Activated T-cell treated with anti-CD3 and anti-CD28 coated beads, Interleukin-2, amount 50 U/mL, for 4 hours (primary cell): ENCODE measurements at places on chromosomes 5 and 9. TPM values are rescaled to one million over a fixed set of nuclear protein-coding genes. Genes with fewer than 3 reads are reported as not detected.

DNA sequence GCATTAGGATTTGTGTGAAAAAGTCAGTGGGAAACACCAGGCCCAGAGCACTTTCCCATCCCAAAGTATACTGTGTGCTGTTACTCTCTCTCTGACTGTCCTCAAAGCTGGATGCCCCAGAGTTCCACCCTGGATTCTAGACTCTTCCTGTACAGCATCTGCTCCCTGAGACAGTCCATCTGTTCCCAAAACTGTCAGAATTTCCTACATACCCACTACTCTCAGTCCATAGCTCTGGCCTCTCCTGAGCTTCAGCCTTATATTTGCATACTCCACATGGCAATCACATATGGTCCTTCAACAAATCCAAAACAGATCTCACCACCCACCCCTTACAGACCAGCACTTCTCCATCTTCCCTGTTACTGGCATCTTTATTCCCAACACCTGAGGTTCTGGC lies 9.5 kb downstream of the ELP1 start:
- no peak for DNase-seq

- DNase-seq = no peak
These were observed 131.7 kb downstream of the RANBP17 start for GRCh38 chr5:170993476-170993875.

DNA sequence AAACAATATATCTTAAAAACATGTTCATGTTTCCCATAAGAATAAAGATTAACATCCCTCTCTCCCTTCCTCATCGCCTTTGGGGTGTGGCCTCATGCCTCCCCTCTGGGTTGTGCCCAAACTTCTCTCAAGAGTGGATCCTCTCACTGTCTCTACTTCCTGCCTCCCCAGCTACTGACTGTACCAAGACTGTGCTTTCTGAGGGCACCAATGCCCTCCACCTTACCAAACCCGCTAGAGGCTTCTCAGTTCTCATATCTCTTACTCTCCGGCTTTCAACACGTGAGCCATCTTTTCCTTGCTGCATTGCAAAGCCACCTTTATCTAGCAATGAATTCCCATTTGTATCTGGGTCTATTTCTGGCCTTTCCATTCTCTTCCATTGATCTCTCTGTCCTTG lies 34.4 kb upstream of the KCNIP1 start:
- DNase-seq = no peak

GRCh38 chr9:89608641-89609335 lies 4.0 kb downstream of the GADD45G start:
- no peak for DNase-seq

DNA sequence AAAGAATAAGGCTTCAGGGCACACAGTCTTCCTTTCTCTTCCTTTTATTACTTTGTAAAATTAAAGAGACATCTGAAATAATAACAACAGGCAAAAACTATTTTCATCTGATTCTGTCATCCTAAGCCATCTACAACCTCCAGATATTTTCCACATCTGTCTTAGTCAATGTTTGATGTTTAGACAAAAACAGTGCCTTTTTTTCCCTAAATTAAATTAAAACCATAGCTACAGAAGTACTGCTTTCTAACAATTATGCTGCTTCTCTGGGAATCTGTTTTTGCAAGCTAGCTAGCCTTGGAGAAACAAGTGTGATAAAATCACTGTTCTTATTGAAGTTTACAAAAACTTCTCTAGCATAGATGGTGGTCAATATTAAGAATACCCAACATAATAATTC lies 95.4 kb downstream of the KIAA0825 start:
- DNase-seq = no peak

DNA sequence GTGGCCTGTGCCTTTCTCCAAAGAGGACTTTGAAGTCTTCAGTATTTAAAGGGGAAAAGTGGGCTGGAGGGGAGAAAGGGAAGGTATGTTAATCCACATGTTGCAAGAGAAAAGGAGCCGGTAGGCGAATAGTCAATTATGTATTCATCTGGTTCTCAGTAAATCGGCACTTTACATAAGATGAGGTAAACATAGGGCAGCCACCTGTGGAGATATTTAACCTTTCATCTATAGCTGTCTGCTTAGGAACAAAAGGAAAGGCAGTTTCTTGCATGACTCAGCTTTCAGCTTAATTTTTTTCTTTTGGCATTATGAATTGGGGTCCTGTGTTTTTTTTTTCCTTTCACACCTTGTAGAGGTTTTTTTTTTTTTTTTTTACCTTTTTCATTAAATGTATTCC lies 42.2 kb downstream of the FGD3 start:
- DNase-seq = no peak

GRCh38 chr5:147098233-147098790 lies 136.5 kb upstream of the STK32A start:
- no peak for DNase-seq

- no peak for DNase-seq
These were observed 1.0 kb downstream of the FAM221B start for GRCh38 chr9:35827486-35827885.

GRCh38 chr5:6455571-6456200 lies 7.0 kb downstream of the UBE2QL1 start:
- no peak for DNase-seq

DNA sequence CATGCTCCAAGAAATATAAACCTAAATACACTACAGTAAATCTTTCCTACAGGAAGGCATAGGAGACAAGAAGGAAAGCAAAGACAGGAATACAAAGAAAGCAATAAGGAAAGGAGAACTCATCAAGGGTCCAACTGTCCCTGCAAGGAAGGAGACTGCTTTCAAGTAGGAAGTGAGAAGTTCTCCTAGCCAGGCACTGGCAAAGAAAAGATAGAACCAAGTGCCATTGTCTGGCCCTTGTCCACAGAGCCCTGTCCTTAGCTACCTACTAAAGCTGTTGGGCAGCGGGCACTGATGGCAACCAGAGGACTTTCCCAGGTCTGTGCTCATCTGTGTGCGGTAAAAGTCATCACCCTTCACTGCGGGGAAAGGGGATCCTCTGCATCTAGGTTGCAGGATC lies 108.2 kb downstream of the KLHL3 start:
- no peak for DNase-seq

DNA sequence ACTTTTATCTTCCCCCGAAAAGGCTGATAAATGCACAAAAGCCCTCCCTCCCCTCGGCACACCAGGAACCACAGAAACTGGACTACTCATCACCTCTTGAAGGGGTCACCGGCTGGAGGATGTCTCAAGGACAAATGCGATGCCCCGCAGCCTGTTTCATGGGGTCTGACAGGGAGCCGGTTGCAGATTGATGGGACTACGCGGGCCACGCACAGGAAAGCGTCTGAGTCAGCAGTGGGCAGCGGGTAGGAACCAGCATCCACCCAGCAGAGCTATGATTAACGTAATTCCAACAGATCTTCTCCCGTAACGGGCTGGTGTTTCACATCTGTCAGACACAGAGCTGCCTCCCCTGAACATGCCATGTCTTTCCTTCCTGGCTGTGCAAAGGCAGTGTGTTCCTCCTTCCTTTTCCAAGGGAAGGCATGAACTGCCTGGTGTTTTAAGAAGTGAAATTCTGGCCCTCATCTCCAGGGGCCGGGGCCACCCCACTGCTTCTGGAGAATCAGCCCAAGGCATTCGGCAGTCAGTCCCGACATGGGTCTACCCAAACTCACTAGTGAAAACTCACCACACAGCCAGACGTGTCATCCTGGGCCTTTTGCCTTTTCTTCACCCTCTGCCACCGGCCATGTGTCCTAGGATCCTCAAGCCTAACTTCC lies 144.4 kb upstream of the PHYKPL start:
- DNase-seq = no peak

- no peak for DNase-seq
These were observed 1.4 kb downstream of the PCDHA13 start for GRCh38 chr5:140883373-140883772.

- DNase-seq = no peak
These were observed 66.1 kb upstream of the PPP1R26 start for GRCh38 chr9:135413461-135413860.

DNA sequence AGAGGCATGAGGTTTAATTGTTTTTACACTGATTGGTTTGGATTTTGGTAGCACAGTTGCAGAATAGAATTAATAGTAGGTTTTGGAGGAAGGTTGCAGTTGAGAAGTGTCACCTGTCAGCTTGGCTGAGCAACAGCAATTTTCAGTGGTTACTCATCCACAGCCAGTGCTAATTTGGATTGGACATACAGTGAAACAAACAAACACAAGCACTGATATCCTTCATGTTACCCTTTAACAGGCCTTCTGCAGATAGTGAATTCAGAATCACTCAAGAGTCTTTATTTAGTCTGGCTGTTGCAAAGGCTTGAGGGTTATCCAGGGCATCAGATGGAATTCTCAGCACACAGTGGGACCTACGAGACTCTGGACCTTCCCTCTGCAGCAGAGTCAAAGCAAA lies 31.8 kb upstream of the POU4F3 start:
- DNase-seq = no peak

GRCh38 chr5:156991714-156992113 lies 28.7 kb upstream of the TIMD4 start:
- no peak for DNase-seq

- DNase-seq = no peak
These were observed 21.1 kb upstream of the UBAP2 start for GRCh38 chr9:34069831-34070230.

DNA sequence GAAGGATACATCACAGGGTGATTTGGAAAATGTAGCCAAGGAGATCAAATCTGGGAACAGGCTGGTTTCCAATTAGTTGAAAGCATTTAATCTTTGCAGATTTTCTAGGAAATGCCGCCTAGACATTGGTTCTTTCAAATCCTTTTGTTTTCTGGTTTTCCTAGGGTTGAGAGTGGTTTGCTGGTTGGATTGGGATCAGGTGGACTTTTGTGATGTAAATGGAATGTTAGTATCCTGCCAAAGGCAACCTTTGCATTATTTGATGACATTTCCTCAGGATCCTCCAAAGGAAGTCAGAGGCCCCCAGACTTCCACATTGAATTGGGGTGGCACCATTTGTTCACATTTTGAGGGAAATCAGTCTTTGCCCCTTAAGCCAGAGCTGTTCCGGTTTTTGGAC lies 245.5 kb upstream of the RPS23 start:
- no peak for DNase-seq

DNA sequence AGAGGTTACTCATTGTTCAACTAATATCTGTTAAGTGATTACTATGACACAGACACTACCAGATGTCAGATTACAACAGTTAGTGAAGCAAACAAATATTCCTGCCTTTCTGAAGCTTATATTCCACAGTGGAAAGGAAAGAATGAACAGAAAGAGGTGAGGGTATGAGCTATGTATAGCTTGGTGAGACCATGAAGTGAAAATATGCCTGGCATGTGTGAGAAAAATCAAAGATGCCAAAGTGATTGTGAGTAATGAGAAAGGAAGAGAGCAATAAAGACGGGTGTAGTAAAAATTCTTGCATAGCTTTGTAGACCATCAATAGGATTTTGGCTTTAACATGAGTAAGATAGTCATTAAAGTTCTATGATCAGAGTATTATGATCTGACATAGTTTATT lies 734.5 kb upstream of the NUDT12 start:
- DNase-seq = no peak

DNA sequence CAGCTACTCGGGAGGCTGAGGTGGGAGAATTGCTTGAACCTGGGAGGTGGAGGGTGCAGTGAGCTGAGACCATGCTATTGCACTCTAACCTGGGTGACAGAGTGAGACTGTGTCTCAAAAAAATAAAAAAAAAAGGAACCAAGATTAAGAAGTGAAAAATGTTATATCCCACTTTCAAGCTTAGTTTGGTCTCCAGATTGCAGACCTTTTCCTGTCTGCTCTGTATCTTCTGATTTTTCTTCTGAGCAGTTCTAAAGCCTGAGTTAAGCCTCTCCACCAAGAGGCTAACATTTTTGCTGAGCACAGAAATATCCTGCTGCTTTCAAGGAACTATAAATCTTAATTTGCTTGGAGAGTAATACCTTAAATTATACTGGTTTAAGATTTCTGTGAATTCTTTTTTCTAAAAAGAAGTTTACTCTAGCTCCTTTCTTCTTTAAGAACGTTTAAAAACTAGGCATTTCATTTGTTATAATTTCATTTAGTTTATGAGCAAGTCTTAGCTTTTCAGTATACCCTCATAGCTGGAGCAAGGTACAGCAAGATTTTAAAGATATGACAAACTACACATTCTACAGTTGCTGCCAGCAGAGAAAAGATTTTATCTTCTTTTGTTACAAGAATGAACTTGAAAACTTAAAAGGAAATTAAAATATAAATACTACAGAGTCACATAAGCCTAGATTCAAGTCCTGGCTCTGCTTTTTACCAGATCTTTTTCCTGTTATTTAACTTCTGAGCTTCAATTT lies 55.0 kb downstream of the GARNL3 start:
- DNase-seq = no peak

DNA sequence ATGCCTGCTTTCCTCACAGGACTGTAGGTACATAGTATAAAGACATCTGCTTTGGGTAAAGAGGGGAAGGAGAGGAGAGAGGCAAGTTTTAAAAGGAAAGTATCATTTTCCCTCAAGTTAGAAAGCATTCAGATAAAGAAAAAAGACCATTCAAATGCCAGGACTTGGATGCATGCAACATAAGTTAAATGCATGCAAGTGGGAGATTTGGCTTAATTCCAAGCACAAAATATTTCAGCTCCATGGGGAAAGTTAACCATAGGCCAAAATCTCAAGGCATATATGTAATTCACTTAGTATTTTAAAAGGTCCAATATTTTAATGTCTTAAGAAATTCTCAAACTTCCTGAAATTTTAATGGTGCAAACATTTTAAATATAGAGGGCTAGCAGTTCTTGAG lies 36.4 kb downstream of the POU5F2 start:
- DNase-seq = no peak

- DNase-seq = no peak
These were observed 192.9 kb downstream of the PIK3R1 start for GRCh38 chr5:68408345-68408871.

DNA sequence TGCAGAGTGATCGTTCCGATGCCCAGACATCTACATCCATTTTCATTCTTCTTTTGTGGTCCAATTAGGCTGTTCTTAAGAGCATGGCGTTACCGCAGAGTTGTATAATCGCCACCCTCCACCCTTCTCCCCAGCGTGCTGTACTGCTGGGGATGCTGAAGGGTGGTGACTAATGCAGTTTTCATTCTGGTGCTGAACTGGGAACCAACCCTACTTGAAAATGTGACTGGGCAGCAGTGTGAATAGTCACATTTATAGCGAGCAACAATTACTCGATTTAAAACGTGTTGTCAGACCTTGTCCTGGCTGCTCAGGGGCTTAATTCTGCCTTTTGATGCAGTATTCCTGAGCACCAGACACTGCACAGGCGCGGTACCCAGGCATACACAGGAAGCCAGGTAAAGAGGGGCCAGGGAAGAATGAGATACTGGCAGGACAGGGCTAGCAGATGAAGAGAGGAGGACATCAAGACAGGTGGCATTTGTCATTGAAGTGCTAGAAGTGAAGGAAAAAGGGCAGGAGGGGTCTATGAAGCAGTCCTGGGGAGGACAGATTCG lies 719 bp upstream of the ISCA1 start:
- DNase-seq = no peak

WDR38 gene
- not detected for total RNA-seq

PSMB7 gene
- 298 TPM for total RNA-seq

SPINK4 gene
- total RNA-seq = not detected

CYLC2 gene
- total RNA-seq = not detected

NPDC1 gene
- total RNA-seq = 33.0 TPM

WDR31 gene
- total RNA-seq = 1.4 TPM

ASPN gene
- total RNA-seq = not detected

OR1Q1 gene
- not detected for total RNA-seq

KCTD16 gene
- total RNA-seq = not detected

SHC3 gene
- 0.03 TPM for total RNA-seq

GRM6 gene
- not detected for total RNA-seq

FBXW2 gene
- total RNA-seq = 66.7 TPM

SPINK13 gene
- not detected for total RNA-seq
